NCI-H187 treated with DMSO at 0.1 percent for 48 hours (cell line): ENCODE measurements at places on chromosomes 12 and 14.

- DNase-seq, result no peak
Observed at GRCh38 chr14:88829685-88830302, 5.3 kb downstream of the TTC8 start.

DNA sequence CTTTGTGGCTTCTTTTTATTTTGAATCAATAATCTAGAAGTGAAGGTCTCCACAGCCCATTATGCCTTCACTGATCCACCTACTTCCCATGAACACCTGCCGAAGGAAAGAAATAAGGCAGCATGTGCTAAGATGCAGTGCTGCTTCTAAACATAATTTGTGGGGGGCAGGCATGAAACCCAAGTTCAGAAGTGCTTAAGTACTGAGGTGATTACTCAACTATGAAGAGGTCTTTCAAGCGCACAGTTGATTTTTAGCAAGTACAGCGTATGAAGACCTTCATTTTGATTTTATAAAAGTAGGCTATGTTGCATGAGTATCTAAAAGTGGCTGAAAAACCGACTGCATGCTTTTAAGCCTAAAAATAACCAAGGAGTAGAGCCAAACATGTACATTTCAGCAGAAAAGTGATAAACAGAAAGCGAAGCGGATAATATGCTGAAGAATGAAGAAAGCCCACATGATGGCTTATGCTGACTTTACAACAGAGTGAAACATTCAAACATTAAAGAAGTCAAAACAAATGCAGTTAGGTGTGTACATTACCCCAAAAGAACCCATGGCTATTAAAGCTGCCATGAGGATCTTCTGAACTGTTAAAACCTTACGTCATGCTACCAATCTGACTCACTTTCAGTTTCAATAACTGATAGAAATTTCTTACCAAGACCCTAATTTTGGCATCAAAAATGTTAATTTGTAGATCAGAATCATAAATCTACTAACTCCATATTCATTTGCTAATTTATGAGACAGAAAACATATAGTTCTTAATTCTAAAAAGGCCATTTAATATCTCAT lies 29.3 kb downstream of the KICS2 start:
- DNase-seq, result no peak

- no peak for DNase-seq
Observed at GRCh38 chr14:36405589-36406274, 85.3 kb upstream of the MBIP start.

DNA sequence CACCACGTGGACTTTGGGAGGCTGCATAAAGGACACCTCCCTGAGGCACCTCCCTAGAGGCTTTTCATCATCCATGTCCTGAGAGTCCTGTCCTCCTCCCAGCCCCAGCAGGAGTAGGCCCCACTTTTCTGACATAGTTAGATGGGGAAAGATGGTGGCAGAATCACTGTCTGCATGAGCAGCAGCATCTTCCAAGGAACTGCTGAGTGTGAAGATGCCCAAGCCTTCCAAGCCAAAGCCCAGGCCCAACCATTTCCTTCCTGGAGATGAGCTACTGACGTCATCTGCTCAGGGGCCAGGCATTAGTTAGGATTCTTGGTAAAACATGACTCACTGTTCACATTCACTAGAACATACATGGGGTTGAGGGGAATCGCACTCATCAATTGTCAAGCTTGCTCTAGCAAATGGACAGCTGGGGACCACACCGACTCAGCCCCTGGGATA lies 37.3 kb downstream of the VDR start:
- no peak for DNase-seq

DNA sequence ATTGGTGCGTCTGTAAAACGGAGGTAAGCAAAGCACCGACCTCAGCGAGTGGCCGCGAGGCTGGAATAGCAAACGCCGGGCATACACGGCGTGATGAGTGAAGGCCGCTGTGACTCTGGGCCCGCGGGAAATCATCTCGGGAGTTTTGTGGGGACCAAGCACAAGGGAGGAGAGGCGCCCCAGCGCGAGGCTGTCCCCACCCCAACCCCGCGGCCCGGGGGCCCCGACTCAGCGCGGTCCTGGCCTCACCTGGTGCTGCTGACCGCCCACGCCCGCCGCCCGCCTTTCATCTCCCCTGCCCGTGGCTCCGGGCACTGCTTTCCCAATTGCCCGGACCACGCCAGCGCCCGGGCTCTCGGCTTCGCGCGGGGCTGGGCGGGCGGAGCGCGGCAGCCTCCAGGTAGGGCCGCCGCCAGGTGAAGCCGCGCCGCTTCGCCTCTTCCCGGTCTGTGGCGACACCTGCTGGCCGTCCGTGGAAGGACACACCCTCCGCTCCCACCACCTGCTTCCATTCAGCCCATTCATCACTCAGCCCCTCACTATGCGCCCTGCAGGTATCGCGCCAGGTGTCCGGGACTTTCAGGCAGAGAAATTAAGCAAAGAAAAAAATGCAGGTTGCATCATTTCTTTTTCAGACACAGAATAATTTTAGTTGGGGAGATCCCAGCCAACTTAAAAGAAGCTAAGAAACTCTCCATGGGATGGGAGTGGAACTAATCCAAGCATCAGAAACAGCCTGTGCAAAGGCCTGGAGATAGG lies 360.4 kb downstream of the MED13L start:
- DNase-seq, result peak; percentile 10

DNA sequence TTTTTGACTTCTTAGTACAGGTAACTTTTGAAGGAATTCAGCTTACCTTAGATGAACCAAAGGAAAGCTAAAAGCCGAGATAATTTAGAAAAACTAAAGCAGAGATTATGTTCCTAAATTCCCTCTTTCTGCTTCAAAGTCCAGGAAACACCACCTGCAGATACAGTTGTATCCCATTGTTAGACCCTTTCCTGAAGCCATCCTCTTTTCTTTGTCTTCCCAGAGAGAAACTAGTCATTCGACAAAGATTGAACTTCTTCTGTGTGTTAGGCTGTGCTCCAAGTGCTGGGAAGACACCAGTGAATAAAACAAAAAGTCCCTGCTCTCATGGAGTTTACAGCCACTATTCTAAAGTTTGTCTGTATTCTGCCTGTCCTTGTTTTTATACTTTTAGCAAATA lies 29.3 kb downstream of the PPM1A start:
- DNase-seq, result no peak

GRCh38 chr12:122187466-122187865 lies 4.5 kb downstream of the LRRC43 start:
- DNase-seq, result no peak

DNA sequence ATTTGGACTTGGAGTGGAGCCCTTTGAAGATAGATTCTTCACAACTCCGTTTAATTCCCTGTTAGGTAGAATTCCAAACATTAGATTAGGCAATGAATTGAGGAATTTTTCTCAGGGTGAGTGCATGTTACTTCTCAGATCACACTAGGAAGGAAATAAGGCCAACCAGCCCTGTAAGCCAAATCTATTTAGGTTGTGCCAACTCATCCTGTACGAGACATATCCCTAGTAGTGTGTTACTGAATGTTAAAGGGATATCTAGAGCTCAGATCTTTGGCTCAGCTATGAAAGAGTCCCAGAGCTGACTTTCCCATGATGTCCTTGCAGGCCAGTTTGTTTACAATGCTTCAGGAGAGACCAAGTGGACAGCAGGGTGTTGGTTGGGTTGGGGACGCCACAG lies 45.6 kb downstream of the GPHB5 start:
- no peak for DNase-seq

GRCh38 chr12:100331871-100332270 lies 25.0 kb upstream of the SLC17A8 start:
- no peak for DNase-seq

DNA sequence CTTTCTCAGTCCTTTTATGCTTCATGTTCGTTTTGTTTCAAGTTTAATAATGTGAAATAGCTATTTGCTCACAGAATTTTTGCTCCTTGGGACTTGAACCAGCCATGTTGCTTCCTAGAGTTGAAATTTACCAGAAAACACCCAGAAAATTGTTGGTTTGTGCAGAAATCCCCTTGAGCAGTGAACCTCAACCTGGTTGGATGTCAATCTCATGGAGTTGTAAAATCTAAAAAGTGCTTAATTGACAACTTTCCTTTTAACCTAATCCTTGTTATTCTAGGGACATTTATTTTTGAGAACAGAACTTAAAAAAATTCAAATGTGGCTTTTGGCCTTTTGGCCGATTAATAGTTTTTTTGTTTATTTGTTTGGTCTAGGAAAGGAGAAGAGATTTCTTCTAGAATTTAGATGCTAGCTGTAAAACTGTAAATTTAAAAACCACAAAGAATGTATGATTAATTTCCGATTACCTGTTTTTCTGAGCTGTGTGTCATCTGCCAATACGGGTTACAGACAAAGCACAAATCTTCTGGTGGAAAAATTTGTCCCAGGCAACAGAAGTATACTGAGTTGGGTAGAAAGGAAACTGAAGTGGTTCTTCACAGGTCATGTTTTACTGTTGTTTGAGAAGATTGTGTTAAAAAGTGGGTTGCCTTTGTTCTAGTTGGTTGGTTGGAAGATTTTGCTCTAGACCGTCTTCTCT lies 154.4 kb downstream of the FUT8 start:
- DNase-seq, result no peak

DNA sequence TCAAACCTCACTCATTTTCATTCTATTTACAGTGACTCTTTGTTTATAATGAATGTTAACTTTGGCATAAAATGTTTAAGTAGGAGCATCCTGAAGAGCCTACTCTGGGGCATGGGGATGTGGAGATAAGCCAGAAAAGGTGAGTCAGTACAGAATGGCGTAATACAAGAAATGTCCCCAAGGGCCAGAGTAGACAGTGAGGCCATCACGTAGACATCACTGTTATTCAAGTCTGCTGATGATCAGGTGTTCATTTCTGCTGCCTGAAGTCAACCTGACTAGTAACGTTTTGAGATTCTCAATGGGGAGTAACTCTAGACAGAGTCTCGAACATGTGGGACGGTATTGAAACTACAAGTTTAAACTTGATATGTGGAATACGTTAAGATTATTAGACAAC lies 47.6 kb upstream of the PKP2 start:
- DNase-seq, result no peak

GRCh38 chr12:89181271-89181920 lies 170.9 kb downstream of the DUSP6 start:
- DNase-seq, result no peak

DNA sequence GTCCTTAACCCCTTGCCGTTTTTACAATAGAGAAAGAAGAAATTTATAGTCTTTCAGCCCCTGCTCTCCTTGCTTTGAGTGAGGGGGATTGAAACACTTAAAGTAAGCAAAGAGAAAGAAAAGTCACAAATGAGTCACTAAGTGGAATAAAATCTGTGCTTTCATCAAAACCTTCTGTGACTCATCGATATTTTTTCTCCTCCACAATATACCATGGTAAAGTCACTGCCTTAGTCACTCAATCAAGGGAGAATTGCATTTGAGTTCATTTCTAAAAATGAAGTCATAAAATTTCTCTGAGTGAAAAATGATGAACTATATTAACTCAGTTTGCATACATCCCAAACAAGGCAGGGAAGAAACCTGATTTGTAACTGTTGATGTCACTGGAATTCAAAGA lies 470.3 kb downstream of the FOXG1 start:
- DNase-seq, result no peak

DNA sequence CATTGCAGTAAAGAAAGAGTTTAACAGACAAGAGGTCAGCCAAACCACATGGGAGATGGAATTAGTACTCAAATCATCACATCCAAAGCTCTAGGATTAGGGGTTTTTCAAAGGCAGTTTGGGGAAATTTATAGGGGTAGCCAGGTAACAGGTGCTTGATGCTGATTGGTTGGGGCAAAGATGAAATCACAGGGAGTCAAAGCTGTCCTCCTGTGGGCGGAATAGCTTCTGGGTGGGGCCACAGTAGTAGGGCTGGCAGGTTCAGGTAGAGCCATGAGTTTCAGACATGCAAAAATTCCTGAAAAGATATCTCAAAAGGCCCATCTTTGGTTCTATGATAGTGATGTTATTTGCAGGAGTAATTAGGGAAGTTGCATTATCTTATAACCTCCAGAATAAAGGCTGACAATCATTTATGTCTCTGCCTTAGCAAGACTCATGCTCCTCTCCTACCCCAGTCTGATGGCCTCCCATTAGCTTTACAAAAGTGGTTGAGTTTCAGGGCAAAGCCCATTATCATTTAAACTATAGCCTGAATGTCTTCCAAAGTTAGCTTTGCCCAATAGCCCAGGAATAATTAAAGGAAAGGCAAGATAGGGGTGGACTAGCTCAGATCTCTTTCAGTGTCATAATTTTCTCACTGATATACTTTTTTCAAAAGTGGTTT lies 42.1 kb upstream of the CNTN1 start:
- no peak for DNase-seq
